ENCODE measurements at places on chromosomes 7 and 10.

DNA sequence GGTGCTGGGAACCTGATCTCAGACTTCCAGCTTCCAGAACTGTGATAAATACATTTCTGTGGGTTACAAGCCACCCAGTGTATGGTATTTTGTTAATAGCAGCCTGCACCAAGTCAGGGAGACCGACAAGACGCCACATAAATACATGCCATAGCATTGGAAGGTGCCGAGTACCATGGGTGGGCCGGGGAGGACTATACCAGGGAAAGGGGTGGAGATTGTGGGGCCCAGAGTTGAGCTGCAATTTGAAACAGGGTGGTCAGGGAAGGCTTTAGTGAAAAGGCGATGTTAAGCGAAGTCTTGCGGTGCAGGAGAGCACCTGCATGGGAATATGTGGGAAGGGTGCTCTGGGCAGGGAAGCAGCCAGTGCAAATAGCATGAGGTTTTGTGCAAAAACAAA, 88.9 kb upstream of the LRRC4 start:
- no peak for DNase-seq

GRCh38 chr10:22658745-22659410, 55.5 kb downstream of the PIP4K2A start:
- DNase-seq: no peak

GRCh38 chr7:99140813-99141212, 3.1 kb downstream of the SMURF1 start:
- DNase-seq: no peak

DNA sequence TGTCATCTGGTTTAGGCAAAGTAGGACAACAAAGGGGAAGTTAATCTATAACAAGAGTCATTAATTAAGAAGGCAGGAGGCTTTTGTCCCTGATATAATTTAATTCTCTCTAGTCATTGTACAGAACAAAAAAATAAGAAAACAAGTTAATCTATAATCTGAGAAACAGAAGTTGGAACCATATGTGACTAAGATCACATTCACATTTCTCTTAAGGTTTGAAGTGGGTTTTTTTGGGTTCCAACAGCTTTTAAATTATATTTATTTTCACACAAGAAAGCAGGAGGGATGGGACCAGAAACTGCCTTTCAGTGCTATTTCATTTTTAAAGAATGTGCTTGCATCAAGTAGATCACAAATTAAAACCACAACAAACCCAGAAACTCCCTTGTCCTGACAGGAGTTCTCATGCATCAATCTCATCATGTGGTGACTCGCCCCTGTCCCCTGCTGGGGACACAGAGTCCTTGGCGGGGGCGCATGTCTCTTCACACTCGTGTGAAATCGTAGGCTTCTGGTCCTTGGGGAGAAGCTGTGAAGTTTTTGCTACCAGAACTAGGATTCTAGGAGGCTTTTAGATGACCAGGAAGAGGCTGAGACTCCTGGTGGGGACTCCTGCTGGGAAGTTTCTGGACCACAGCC, 10.1 kb upstream of the OPN4 start:
- no peak for DNase-seq

All from cortex of kidney (tissue), 1 donor.